ENCODE measurements at places on chromosomes 13 and 19.

- no peaks in the 10 kb centered on the region for H3K27me3 ChIP-seq
- no peaks in the 10 kb centered on the region for H3K36me3 ChIP-seq
- no peak for DNase-seq
- H3K4me1 ChIP-seq, result no peaks in the 10 kb centered on the region
- no peak overlapping the region for H3K27ac ChIP-seq
Observed at GRCh38 chr13:22262001-22262885, 591.4 kb downstream of the FGF9 start.

DNA sequence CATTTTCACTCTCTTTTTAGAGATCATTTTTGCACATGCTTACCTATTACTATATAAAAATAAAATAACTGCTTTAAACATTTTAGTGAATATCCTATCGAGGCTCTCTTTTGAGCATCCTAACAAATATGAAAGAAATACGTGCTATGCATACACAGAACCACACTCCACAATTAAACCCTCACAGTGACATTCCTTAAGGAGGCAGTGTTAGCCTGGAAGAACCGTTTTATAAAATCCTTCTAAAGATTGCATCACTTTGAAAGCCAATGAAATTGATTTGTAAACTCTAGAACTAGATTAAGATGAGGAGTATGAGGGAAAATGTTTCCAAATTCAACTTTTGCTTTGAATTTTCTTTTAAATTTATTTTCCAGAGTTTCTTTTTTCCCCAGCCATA is 11.1 kb upstream of the ENOX1 start:
- no peak overlapping the region for H3K4me3 ChIP-seq
- H3K36me3 ChIP-seq, result no peaks in the 10 kb centered on the region
- H3K4me1 ChIP-seq, result no peaks in the 10 kb centered on the region

DNA sequence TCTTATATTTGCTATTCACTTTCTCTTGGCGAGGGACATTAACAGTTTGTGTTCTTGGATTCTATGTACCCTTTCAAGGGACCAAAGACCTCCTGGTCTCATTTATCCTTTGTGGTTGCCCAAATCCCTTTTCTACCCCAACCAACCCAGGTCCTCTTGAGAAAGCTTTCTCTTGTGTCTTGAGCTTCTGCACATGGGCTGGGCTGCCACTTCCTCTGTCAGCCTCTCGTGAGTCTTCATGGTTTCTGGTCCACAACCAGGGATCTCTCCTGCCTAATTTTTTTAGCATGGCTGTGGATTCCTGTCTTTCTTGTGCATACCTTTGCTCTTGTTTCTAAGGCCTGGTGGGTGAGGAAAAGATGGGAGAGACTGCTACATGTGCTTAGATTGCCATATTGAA is 14.9 kb downstream of the TIMM13 start:
- H3K36me3 ChIP-seq, result no peaks in the 10 kb centered on the region
- no peaks in the 10 kb centered on the region for H3K4me1 ChIP-seq
- no peak for DNase-seq
- no peak overlapping the region for H3K27ac ChIP-seq
- peaks cover 5% of the 10 kb centered on the region for H3K27me3 ChIP-seq
- H3K4me3 ChIP-seq, result no peak overlapping the region

DNA sequence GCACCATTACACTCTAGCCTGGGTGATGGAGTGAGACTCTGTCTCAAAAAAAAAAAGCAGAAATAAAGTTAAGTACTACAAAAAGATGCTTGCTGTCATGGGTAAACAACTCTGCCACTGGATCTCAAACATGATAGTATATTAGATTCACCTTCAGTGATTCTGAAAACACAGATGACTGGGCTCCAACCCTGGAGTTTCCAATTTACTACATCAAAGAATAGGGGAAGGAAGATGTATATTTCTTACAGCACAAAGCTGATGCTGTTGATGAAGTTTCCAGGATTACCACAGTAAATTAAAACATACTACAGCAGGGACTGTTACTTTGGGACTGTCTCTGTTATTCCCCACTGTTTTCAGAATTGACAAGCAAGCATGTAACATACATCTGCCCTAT is 5.2 kb downstream of the ZNF561 start:
- no peak for DNase-seq
- H3K4me3 ChIP-seq, result no peak overlapping the region
- H3K27ac ChIP-seq, result no peak overlapping the region
- peaks cover 11% of the 10 kb centered on the region for H3K4me1 ChIP-seq
- H3K36me3 ChIP-seq, result peaks cover 18% of the 10 kb centered on the region

- no peaks in the 10 kb centered on the region for H3K36me3 ChIP-seq
- no peaks in the 10 kb centered on the region for H3K27me3 ChIP-seq
- no peak overlapping the region for H3K27ac ChIP-seq
- H3K4me1 ChIP-seq, result no peaks in the 10 kb centered on the region
- no peak for DNase-seq
Observed at GRCh38 chr19:39064405-39064804, 19.8 kb upstream of the ACP7 start.
